Progenitor cell of endocrine pancreas (in vitro differentiated cells): ENCODE measurements at places on chromosomes 2 and 18. TPM values are rescaled to one million over a fixed set of nuclear protein-coding genes. Genes with fewer than 3 reads are reported as not detected.

GATA6 gene
- total RNA-seq = 112 and 114 TPM in 2 replicates

DNA sequence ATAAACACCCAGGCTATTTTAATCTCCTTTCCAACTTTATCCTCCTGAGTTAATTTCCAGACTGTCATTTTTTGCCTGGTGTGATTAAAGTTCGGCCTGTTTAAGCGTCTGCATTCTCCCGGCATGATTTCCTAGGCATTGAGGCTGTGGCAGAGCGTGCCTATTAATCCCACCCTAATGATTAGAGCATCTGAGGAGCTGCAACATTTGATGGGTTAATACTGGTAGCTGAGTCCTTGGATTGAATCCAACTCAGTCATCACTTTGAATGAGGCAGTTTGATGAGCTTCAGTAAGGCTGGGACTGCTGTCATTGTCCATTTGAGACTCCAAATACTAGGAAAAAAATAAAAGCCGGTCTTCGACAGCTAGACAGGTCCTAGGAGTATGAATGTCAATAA lies 882.5 kb downstream of the SLC4A3 start:
- peaks cover 4% of the 10 kb centered on the region for H3K4me1 ChIP-seq
- H3K27ac ChIP-seq = no peak overlapping the region
- H3K36me3 ChIP-seq = no peaks in the 10 kb centered on the region
- H3K27me3 ChIP-seq = no peaks in the 10 kb centered on the region

DNA sequence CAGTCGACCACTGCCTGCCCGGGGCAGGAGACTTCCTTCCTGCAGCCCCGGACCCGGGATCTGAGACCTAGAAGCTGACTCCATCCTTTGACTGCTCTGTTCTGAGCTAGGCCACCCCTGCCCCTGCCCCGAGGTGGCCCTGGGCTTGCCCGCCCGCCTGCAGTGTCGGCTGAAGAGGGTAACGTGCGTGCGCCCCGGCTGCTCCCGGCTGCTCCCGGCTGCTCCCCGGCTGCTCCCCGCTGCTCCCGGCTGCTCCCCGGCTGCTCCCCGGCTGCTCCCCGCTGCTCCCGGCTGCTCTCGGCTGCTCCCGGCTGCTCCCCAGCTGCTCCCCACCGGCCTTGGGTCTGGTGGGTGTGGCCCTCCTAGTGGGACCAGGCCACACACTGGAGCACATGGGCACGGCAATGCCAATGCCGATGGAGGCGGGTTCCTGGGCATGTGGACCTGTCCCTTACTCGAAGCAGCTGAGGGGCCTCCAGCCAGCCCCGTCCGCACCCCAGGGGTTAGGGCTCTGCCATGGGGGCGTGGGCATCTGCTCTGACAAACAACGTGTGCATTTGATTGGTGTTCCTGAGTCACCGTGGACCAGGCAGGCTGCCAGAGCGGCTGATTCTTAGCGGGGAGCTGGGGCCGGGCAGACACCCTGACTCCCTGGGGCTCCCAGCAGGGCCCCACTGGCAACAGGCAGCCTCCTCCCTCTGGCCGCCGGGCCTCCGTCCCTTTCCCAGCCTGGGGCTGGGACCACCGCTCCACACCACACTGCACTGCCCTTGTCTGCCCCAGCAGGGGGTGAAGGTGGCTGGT lies 2.0 kb upstream of the GAL3ST2 start:
- no peaks in the 10 kb centered on the region for H3K36me3 ChIP-seq
- no peak overlapping the region for H3K4me3 ChIP-seq
- H3K4me1 ChIP-seq = no peaks in the 10 kb centered on the region
- no peak overlapping the region for H3K27ac ChIP-seq
- H3K27me3 ChIP-seq = peaks cover 2% of the 10 kb centered on the region
- DNase-seq = no peak

- no peaks in the 10 kb centered on the region for H3K36me3 ChIP-seq
- no peaks in the 10 kb centered on the region for H3K27me3 ChIP-seq
- no peak overlapping the region for H3K27ac ChIP-seq
- no peak for DNase-seq
- no peak overlapping the region for H3K4me3 ChIP-seq
These were observed 486.4 kb downstream of the DSC3 start for GRCh38 chr18:30556112-30556511.

DNA sequence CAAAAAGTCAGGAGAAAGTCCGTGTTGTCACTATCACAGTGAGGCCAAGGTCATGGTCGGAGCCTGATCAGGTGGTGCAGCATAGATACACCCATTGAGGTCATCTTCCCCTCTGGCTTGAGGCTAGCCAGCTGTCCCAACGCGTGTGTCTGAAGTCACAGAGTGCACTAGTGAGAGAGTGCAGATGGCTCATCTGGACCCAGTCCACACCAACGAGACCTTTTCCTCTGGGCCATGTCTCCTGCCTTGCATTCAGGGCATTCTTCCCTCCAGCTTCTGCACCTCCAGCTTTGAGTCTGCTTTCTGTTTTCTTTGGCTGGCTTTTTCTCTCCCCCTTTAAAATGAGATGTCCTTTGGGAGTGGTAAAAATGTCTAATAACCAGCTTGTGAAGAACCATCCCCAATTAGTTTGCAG lies 146.9 kb downstream of the TDRD15 start:
- peaks cover 37% of the 10 kb centered on the region for H3K4me1 ChIP-seq
- DNase-seq = no peak
- H3K36me3 ChIP-seq = no peaks in the 10 kb centered on the region
- H3K4me3 ChIP-seq = no peak overlapping the region
- peaks cover 23% of the 10 kb centered on the region for H3K27me3 ChIP-seq

GRCh38 chr2:8296306-8296705 lies 385.6 kb upstream of the ID2 start:
- no peaks in the 10 kb centered on the region for H3K36me3 ChIP-seq
- H3K4me1 ChIP-seq = no peaks in the 10 kb centered on the region
- peaks cover 6% of the 10 kb centered on the region for H3K27me3 ChIP-seq
- no peak overlapping the region for H3K27ac ChIP-seq
- no peak for DNase-seq
